ENCODE measurements at places on chromosomes 5 and 9. TPM values are rescaled to one million over a fixed set of nuclear protein-coding genes. Genes with fewer than 3 reads are reported as not detected.

The NREP gene
- 188 TPM for total RNA-seq

The SLC6A3 gene
- 0.07 TPM for total RNA-seq

DNA sequence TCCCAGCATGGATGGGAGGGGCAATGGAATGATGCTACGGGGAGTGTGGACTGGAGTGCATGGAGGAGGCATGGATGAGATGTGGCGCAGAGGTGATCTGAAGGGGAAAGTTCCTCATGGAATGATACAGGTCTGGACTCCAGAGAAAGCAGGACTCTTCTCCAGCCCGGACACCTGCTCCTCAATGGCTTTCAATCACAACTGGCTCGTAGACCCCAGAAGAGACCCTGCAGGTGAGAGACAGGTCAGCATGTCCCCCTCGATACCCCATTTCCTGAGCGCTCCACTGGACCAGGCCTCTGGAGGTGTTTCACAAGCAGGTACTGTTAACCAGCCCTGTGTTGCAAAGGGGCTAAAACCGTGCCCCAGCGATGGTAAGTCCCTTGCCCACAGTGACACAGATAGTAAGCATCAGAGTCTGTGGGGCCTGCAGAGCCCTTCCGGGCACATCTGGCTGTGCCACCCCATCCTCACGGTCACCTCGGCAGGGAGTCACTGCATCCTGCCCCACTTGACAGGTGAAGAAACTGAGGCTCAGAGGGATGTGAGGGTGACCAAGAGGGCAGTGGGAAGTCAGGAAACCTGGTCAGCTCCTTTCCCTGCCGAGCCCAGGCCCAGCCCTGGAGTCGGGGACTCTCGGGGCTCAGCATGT is 5.5 kb upstream of the DPM2 start:
- DNase-seq = no peak

DNA sequence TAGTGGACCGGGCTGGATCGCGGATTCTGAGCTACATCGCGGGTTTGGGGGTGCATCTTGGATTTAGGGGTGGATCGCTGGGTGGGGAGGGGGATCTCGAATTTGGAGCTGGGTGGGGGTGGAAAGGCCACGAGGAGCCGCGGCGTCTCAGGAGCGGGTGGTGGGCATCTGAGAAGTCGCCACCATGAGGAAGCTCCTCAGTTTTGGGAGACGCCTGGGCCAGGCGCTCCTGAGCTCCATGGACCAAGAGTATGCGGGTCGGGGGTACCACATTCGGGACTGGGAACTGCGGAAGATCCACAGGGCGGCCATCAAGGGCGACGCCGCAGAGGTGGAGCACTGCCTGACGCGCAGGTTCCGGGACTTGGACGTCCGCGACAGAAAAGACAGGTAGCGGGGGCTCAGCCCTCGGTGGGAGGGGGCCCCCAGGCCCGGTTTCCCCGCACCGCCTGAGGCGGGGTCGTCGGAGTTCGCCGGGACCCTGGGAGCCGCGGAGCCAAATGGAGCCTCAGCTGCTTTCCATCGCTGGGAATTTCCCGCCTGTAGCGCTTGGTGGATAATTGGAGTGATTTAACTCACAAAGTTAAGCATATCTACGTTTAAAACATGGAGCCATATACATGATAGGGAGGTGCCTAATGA is 376 bp downstream of the ANKRD18B start:
- no peak for DNase-seq

DNA sequence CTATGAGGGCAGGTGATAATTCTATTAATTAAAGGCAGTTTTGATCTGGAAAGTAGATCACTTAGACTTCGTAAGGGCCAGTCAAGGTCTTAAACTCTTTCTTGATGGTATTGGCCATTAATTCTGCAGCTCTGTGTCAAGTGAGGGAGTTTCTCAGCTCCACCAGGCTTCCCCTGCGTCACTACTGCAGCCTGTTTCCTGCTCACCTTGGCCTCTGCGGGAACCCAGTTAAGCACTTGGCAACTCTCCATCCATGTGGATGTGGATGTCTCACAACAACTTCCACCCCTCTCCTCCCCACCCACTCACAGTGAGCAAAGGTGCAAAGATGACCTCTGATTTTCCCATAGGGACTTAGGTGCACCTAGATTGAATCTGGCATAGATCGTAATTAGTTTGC is 191.6 kb downstream of the PLK2 start:
- DNase-seq = no peak

GRCh38 chr5:180331647-180331950 is 21.5 kb downstream of the GFPT2 start:
- DNase-seq = no peak

GRCh38 chr5:146076455-146076854 is 28.9 kb downstream of the PLAC8L1 start:
- DNase-seq = no peak

DNA sequence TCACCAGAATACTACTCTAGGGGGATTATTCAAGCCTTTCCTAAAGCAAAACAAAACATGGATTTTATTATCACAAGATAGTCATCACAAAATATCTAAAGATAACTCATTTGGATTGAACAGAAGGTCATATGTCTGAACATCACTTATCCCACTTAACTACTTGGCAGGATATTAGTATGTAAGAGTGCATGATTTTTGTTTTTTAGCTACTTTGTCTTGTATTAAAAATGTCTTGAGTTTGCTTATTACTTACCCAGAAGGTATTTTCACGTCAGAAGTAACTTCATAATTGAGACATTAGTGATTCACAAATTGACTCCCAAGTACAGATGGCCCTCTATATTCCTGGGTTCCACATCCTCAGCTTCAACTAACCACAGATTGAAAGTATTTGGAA is 113.8 kb downstream of the TLE4 start:
- DNase-seq = peak; percentile 88

The ENTPD8 gene
- 0.11 TPM for total RNA-seq

The NEUROG1 gene
- not detected for total RNA-seq

The SMIM33 gene
- not detected for total RNA-seq

The ANKDD1B gene
- total RNA-seq = 0.41 TPM

- no peak for DNase-seq
Measured at GRCh38 chr9:135590486-135591079, 29.0 kb downstream of the PAEP start.

- no peak for DNase-seq
Measured at GRCh38 chr9:88193766-88194165, 55.5 kb upstream of the SPATA31C2 start.

DNA sequence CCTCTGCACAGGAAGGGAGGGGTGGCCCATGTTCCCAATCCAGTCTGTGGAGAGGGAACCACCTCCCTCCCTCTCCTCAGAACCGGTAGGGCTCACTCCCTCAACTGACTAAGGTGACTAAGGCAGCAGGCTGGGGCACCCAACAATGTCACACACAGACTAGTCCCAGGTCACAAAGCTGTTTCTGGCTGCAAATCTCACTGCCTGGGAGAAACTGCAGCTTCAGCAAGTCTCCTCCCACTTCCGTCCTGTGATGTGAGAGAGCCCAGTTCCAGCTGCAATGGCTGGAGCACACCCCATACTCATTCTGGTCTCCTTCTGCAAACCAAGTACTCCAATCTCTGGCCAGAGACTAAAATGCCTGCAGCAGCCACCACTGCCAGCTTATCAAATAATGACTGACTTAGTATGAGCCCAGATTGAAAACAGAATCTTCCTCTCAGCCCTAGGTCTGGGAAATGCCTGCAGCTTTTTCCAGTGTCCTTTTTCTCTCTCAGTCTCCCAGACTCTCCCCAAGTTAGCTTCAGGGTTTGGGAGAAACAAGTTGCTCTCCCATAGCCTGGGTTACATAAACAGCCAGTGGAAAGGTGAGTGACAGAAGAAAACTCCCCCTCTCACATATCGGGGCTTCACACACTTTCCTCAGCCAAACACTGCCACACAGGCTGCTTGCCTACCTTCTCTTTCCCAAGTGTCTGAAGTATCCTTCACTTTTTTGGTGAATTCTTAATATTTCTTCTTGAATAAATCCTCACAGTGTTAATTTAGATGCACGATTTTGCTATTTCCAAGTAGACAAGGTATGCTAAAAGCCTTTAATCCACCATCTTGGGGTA is 247.4 kb upstream of the RASA1 start:
- DNase-seq = no peak

GRCh38 chr5:106976363-106976762 is 694.4 kb downstream of the EFNA5 start:
- no peak for DNase-seq

The SLC34A3 gene
- 0.09 TPM for total RNA-seq

- no peak for DNase-seq
Measured at GRCh38 chr9:137984520-137985257, 107.1 kb downstream of the CACNA1B start.

- peak; percentile 0 for DNase-seq
Measured at GRCh38 chr5:45454114-45454513, 242.1 kb downstream of the HCN1 start.

DNA sequence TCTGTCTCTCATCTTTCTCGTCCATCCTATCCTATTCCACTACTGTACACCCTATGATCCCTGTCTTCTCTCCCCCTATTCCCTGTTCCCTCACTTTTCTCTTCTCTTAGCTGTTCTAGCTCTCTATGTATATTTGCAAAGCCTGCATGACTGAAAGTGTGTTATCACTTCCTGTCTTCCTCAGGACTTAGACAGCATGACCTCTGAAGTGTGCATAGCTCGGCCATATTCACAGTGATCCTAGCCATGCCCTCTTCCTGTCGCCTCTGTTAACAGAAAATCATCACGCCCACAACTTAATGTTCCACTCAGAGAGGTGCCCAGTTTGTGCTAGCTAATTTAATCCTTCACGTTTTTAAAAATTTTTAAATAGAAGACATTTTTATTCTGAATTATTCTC is 35.8 kb upstream of the CDH6 start:
- no peak for DNase-seq

The TIFAB gene
- not detected for total RNA-seq

The OR1Q1 gene
- not detected for total RNA-seq

The CDKN2B gene
- total RNA-seq = 306 TPM

The NUP155 gene
- total RNA-seq = 26.7 TPM

The FCN2 gene
- not detected for total RNA-seq

DNA sequence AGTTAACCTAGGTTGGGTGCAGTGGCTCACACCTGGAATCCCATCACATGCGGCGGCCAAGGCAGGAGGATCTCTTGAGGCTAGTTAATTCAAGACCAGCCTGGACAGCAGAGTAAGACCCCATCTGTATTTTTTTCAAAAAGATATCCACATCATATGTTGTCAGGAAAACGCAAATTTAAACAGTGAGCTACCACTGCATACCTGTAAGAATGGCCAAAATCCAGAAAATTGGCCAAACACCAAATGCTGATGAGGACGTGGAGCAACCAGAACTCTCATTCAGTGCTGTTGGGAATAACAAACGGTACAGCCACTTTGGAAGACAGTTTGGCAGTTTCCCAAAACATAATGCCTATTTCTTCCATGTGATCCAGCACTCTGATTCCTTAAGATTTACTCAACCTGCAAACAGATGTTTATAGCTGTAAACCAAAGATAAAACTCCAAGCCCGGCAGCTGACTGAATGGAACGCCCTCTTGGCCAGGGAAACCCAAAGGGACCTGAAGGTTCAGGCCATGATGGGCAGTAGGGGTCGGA is 12.4 kb downstream of the CEL start:
- DNase-seq = peak; percentile 43

GRCh38 chr9:92545002-92545510 is 9.3 kb upstream of the ECM2 start:
- DNase-seq = no peak

GRCh38 chr9:38195737-38196161 is 126.7 kb upstream of the SHB start:
- DNase-seq = no peak

The CDH6 gene
- total RNA-seq = 90.1 TPM

GRCh38 chr9:99030092-99030511 is 74.8 kb upstream of the TGFBR1 start:
- peak; percentile 99 for DNase-seq

- no peak for DNase-seq
Measured at GRCh38 chr5:175750511-175750931, 92.7 kb downstream of the HRH2 start.

The ADAMTS6 gene
- 37.1 TPM for total RNA-seq

DNA sequence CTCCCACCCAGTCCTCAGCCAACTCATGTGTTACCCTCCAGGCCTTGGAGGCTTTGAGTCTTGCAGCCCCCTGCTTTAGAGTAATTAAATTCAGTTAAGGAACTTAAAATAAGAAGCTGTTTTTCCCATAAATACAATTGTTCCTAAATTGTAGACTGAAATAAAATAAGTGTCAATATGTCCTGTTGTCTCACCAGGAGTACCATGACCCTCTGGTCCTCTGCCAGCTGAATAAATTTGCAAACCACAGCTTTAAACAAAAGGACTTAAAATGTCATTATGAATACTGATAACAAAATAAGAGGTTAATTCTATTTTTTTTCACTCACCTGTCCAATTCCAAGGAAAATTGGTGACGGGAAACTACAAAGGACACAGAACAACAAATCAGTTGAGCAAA is 15.6 kb downstream of the SLC35D2 start:
- no peak for DNase-seq

GRCh38 chr5:32690153-32690552 is 21.0 kb upstream of the NPR3 start:
- no peak for DNase-seq

- DNase-seq = no peak
Measured at GRCh38 chr5:35900972-35901695, 37.3 kb downstream of the CAPSL start.

The CAMK2A gene
- 1.6 TPM for total RNA-seq

DNA sequence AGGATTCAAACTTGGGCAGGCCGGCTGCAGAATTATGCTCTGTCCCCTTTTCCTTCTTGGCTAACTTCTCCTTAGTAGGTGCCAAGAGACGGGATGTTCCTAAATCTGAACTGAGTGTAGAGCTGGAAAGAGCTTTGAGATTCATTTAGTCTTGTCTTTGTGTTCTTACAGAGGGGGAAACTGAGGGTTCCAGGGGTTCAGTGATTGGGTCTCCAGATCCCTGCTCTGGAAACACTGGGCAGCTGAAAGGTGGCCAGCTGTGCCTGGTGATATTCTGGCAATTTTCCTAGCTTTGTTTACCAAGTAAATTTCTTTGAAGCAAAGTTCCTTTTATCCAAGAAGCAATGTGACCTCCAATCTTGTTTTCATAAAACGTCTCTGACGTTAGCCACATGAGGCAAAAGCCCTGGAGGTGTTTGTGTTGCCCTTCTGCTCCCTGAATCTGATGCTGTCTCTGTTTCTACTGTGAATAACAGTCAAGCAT is 288.7 kb downstream of the ZSWIM6 start:
- no peak for DNase-seq

DNA sequence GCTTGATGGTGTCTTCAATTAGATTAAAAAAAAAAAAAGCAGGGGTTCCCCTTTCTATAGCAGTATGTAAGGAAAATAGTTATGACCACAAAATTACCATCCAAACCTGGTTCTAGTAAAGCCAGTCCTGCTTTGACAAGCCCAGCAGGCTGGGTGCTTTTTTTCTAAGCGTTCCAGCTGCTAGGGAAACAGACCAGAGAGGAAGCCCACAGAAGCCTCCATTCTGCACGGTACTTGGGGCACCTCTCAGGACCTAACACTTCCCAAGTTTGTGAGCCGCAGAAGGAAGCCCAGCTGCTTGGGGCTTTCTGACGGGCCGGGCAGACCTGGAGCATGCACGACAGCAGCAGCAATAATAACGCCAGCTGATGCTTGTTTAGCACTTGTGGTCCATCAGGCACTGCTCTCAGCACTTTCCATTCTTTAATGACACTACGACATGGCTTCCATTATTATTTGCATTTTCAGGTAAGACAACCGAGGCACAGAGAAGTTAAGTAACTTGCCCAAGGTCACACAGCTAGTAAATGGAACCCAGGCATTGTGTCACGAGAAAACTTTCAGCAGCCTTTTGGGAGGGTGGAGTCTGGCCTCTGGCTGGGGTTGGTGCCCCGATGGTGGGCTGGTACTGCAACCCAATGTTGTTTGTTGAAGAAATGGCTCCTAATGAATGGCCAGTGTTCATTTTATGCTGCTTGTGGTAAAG is 15.4 kb downstream of the LMX1B start:
- DNase-seq = no peak

The PTGES gene
- 1.2 TPM for total RNA-seq

The NIPSNAP3A gene
- total RNA-seq = 28.2 TPM

The SNX24 gene
- 33.7 TPM for total RNA-seq

The CCDC180 gene
- total RNA-seq = 3.5 TPM
